ELR (cell line): ENCODE measurements at places on chromosomes 12 and 14.

DNA sequence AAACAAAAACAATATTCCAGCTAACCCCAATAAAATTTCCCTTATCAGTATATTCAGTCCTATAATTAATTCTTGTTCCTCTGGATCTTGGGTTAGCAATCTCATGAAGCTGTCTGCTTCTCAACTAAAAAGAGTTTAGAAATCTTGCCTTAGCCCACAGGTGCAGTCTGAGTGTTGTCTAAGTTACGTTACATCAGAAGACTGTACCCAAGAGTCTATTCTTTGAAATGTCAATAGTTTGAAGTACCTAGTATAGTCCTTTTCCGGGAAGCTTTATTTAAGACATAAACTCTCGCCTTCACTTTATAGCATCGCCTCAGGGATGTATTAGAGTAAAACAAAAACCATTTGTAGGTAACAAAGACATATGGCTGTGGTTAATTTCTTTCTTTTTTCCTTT lies 465.1 kb downstream of the FUT8 start:
- no peak for DNase-seq

- no peak for DNase-seq
Observed at GRCh38 chr14:100775831-100776591, 49.3 kb downstream of the DLK1 start.

DNA sequence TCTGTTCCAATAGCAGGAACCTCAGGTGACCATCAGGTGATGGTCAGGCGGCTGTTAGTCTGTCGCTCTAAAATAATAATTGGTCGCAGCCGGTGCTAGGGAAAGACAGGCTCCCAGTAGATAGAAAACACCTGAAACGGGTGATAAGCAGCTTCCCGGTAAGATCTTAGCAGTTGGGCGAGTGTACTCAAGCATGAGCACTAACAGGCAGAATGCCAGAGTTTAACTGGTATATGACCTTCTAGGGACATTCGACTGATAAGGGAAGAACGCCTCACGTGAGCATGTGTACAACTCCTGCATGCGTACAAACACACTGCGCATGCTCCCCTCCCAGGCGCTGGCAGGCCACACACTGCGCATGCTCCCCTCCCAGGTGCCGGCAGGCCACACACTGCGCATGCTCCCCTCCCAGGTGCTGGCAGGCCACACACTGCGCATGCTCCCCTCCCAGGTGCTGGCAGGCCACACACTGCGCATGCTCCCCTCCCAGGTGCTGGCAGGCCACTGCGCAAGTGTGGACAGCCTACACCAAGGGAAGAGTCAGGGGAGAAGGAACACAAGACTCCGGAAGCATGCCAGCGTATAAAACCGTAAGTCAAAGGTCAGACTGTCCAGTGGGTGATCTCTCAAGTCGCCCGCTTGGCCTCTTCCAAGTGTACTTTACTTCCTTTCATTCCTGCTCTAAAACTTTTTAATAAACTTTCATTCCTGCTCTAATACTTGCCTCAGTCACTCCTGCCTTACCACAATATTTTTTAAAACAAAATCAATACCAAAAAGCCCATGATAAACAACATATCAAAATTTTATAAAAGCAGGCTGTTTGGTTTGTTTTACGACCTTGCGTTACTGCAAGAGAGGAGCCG lies 24.5 kb downstream of the GPRC5D start:
- DNase-seq = peak; percentile 49

- DNase-seq = no peak
Observed at GRCh38 chr14:98130691-98131090, 1141.3 kb downstream of the BCL11B start.

DNA sequence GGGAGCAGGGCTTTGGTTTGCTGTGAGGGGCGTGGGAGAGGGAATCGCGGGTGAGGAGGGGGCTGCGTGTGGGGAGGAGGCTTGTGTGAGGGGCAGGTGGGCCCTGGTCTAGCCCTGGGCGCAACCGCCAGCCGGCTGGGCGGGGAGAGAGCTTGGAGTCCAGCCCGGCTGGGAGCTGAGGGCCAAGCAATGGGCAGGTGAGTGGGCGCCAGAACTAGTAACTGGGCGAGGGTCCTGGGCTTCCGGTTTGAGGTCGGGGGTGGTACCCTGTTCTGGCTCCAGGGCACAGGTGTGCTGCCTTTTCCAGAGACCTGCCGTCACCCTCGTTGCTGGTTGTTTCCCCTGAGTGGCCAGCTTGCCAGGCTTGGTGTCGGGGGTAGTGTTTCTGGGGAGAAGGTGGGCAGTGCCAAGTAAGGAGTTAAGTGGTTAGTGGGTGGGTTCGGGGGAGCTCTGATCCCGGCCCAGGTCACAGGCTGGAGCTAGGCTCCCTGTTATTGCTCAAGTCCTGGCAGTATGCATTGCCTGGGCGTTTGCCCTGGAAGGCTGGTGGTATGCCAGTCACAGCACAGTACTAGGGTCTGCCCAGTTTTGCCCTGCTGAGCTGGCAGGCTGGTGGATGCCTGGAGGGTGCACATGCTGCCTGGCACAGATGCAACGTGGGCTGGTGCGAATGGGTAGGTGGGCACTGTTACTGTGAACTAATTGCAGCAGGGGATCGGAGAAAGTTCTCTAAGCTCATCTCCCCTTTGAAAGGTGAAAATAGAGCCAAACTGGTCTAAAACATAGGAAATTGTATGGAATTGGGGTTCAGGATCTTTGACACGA lies 683 bp downstream of the CIPC start:
- DNase-seq = peak; percentile 33

- no peak for DNase-seq
Observed at GRCh38 chr12:70577283-70577634, 60.0 kb downstream of the PTPRB start.

GRCh38 chr12:92041742-92042141 lies 103.9 kb downstream of the BTG1 start:
- peak; percentile 77 for DNase-seq

DNA sequence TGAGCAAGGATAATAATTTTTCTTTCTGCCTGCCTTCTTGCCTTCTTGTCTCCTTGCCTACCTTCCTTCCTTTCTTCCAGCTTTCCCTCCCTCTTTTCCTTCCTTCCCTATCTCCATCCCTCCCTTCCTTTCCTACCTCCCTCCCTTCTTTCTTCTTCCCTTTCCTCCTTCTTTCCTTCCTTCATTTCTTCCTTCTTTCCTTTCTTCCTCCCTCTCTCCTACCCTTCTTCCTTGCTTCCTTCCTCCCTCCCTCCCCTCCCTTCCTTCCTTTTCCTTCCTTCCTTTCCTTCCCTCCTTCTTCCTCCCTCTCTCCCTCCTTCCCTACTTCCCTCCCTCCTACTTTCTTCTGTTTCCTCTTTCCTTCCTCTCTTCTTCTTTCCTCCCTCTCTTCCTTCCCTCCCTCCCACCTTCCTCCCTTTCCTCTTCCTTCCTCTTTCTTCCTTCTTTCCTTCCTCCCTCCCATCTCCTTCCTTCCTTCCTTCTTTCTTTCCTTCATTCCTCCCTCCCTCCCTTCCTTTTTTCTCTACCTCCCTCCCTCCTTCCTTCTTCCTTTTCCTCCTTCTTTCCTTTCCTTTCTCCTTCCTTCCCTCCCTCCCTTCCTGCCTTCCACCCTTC lies 329.8 kb downstream of the APAF1 start:
- no peak for DNase-seq

- DNase-seq = no peak
Observed at GRCh38 chr12:65307169-65307501, 28.7 kb downstream of the MSRB3 start.

DNA sequence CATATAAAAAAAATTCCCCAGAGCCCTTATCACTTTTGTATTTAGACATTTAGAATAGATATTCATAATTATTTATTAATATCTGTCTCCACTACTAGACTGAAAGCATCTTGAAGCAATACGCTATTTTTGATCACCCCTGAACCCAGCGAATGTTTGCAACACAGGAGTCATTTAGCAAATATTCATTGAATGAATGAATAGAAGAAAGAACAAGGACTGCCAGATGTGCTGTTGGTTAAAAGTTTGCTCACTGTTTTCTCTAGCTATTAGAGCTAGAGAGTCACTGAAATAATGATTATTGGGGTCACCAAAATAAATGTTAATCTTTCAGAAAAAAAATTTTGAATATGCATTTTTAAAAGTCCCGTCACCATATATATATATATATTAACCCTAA lies 174.3 kb downstream of the ACSS3 start:
- DNase-seq = no peak

DNA sequence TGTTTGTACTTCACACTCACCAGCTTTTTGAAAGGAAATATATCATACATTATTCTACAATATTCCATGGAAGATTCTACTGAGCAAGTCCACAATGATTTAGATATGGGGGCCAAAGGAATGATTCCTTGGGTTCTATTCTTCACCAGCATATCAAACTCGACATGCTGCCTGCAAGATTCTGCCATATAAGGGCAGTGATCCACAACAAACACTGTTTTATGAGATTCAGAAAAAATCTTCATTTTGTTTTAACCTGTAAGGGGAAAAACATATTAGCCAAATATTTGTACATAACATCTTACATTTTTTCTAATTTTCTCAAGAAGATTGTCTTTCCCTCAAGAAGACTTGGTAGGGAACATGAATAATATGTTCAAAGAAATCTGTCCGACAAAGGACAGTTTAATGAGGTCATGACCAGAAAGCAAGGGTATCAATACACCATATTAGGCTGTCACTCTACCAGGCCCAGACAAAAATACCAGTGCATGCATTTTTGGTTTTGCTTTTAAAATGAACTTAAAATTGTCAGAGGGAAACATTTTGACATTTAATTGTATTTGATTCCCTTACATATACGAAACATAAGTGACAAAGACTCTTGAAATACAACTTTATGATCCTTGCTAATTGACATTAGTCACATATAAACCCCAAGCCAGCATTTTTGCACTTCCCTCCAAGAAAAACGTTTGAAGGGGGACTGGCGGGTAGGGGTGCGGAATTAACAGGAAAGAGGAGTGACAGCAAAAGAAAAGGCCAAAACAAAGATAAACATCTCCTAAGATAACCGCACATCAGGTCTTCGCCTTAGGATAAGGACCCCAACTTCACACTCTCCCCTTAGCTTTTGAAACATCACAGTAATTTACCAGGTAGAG lies 980 bp downstream of the INTS13 start:
- DNase-seq = peak; percentile 32

- peak; percentile 83 for DNase-seq
Observed at GRCh38 chr12:89236237-89236636, 116.1 kb downstream of the DUSP6 start.

DNA sequence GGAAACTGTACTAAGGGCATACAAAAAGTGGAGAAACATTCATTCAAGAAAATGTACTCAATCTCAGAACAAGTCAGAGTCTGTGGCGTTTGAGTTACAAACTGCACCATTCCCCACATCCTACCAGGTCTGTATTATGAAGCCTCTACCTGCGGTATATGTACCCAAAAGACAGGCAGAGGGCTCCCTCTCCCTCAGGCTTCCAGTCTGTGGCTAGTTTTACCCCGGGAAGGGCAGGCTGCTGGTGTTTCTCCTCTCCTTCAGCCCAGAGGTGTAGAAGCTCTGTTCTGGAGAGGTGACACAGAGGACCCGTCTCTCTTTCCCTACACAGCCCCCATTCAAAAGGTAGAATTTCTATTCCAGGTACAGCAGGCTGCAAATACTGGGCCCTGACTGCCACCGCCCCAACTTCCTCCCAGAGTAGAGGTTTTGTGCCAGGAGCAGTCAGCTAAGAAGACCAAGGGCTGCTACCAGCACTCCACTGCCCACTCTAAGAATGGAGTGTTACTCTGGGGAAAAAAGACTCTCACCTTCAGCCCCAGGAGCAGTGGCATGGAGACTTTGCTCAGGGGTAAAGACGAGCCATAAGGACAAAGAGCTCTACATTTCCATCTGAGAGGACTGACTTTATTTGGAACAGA lies 39.4 kb downstream of the PARP11 start:
- DNase-seq = no peak

DNA sequence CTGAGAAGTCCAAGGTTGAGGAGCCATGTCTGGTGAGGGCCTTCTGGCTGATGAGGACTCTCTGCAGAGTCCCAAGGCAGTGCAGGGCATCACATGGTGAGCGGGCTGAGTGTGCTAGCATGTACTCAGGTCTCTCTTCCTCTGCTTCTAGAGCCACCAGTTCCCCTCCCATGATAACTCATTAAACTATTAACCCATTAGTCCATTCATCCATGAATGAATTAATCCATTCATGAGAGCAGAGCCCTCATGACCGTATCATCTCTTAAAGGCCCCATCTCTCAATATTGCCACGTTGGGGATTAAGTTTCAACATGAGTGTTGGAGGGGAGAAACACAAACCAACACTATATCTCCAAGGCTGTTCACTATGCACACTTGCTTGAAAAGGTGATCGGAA lies 83.7 kb downstream of the TMEM30B start:
- no peak for DNase-seq

DNA sequence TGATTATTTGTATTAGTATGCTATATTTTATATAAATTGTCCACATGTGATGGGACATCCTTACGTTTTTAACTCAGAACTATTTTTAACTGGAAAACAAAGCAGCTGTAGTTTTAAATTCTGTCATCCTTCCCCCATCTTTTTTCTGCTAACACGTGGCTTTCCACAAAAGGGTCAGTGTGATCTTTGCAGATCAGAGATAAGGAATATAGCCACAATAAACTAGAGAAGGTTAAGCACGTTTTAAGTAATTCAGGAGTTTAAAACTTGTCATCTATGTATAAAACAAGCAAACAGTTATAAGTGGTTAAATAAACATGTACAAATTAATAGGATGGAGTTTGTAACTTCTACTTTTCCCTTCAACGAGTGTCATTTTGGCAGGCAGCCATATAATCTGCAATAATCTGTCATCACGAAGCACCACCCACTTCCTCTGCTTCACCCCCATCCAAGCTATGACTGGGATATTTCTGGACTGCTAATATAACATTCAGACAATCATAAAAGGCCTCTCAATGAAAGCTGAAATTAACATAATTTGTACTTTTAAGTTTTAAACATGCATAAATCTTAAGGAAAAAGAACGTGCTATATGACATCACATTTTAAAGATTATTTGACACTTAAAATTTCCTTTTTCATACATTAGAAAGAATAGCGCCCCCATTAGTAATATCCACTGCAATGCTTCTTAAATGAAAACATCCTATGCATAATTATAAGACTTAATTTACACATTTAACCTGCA lies 15.3 kb downstream of the TAOK3 start:
- peak; percentile 82 for DNase-seq

DNA sequence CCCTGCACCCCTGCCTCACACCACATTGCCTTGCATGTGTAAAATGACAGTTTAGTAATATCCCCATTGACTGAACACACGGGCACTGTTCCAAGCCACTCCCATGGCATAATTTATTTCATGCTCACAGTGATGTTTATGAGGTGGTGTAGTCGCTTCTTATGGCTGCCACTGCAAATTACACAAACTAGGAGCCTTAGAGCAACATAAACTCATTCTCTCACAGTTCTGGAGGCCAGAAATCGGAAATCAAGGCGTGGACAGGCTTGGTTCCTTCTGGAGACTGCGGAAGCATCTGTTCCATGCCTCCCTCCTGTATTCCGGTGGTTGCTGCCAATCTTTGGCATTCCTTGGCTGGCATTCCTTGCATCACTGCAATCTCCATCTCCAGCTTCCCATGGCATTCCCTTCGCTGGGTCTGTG lies 97.3 kb downstream of the RIN3 start:
- no peak for DNase-seq

GRCh38 chr12:75655315-75655806 lies 144.0 kb upstream of the KRR1 start:
- no peak for DNase-seq

- no peak for DNase-seq
Observed at GRCh38 chr12:99131751-99132199, 486.7 kb downstream of the APAF1 start.
